ENCODE measurements at places on chromosomes 4 and X.

DNA sequence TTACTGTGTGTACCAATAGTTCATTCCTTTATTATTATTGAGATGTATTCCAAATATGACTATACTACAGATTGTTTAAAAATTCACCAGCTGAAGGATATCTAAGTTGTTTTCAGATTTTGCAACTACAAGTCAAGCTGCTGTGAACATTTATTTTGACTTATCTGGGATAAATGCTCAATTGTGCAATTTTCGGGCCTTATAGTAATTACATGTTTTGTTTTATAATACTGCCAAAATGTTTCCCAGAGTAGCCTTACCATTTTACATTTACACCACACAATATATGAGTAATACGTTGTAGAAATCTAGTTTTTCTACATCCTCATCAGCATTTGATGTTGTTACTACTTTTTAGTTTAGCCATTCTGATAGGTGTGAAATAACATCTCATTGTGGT is 179.6 kb downstream of the ANTXR2 start:
- DNase-seq: no peak

DNA sequence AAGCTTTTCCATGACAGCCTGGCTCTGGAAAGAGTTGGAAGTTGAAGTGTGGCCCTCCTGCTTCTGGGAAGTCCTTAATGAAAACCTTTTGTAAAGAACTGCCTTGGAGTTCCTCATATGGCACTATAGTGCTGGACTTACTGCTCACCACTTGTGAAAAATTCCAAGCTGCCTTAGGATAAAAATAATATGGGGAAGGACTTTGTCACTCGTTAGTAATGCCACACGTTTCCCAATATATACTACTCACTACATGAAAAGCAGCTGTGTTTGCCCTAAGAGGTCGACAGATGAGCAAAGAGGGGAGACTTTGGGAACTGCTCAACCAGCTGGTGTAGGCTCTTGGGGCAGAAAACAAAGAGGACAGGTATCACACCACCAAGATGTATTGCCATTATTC is 11.7 kb downstream of the OPHN1 start:
- DNase-seq: no peak

DNA sequence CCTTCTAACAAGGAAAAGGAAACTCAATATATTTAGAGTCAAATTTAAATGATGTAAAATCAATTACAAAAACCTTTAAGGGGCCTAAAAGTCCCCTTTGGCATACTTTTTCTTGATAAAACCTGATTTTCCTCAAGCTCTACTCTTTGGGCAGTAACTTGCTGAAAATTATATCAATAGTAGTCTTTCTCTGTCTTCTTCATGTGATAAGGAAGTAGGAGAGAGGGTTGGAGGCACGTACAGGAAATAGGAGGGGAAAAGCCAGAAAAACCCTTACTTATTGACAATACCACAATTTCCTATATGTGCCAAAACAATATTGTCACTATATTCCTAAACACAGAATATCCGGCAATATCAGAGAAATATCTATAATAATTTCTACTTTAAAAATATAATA is 9.6 kb downstream of the RHOH start:
- DNase-seq: no peak

GRCh38 chrX:10922835-10923234 is 188.3 kb upstream of the HCCS start:
- DNase-seq: no peak

DNA sequence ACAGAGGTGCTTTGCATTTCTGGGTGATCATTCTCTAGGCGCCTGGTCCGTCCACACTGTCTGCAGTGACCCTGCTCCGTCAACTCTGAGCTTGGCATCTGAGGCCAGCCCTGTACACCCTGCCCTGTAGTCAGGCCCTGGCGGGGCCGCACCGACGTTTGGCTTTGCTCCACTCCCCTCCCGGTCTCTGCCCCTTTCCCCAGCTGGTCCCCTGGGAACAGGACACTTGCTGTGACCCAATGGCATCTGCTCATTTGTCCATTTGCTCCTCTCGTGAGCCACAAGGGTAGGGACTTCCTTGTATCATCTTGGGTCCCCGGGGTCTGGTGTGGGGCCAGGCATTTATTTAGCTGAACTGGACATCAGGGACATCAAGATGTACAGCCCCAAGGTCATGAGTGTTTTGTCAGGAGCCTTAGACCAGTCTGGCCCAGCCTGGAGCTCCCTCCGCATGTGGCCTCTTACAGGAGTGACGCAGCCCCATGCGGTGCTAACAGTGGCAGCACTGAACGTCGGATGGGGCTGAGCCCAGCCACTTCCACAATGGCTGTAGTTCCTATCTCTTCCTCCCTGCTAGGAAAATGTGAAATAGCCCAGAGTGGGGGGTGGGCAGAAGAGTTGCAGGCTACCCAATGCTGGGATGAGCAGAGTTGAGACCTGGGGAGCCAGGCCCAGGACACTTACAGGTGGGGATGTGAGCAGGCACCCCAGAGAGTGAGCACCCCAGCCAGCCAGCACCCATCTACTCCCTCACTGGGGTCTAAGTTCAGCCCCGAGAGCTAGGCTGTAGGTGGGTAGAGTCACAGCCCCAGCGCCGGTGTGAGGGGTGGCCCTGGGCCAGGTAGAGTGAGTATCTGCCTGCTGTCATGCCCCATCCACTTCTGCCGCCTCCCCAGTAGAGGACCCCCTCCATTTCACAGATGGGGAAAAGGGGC is 2.0 kb upstream of the SH3BP2 start:
- no peak for DNase-seq
